Type B pancreatic cell (in vitro differentiated cells): ENCODE measurements at places on chromosomes 6 and 20.

DNA sequence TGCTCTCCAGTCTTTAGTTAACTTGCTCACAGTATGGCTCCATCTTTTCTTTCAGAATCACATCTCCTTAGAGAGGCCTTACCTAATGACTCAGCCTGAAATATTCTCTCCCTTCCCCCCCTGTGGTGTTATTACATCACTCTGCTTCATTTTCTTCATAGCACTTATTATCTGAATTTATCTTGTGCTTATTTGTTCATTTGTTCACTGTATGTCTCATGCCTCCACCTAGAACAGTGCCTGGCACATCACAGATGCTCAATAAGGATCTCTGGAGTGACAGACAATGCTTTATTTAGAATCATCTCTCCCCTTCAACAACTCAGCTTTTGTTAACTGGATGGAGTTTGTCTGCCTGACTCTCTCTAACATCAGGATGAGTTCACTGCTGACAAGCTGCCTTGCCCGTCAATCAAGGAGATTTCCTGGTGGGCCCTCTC is 96.6 kb upstream of the MAN1A1 start:
- no peak for DNase-seq

GRCh38 chr6:1390946-1391799 is 1.8 kb downstream of the FOXF2 start:
- DNase-seq, result no peak

GRCh38 chr6:82363428-82364086 is at the start of gene TPBG:
Gene TPBG, plus strand, starts transcription at chr6:82363817. Its CDS starts 1,145 bp downstream, at chr6:82364962.
- peak; percentile 79 for DNase-seq

- no peak for DNase-seq
Measured at GRCh38 chr6:74103417-74103816, 407.4 kb downstream of the CD109 start.

GRCh38 chr6:144756469-144756868 is 471.3 kb downstream of the UTRN start:
- no peak for DNase-seq

- DNase-seq, result no peak
Measured at GRCh38 chr20:40416274-40416673, 272.8 kb downstream of the MAFB start.

DNA sequence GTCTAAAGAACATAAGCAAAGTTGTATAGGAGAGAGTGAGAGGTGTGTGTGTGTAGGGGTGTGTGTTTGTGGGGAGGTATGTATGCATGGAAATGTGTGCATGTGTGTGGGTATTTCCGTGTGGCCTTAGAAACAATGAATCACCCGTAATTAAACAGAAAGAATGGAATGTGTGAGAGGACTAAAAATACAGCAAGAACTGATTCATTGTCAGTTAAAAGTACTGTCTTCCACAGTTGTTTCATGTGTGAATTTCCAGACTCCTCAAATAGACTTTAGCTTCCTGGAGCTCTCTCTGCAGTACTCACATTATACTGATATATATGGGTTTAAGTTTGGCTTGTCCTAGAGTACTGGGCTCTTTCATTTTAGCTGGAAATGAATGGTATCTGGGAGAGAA is 145.7 kb downstream of the RIMS1 start:
- no peak for DNase-seq

GRCh38 chr6:133809406-133809805 is 79.5 kb upstream of the TCF21 start:
- DNase-seq, result no peak

DNA sequence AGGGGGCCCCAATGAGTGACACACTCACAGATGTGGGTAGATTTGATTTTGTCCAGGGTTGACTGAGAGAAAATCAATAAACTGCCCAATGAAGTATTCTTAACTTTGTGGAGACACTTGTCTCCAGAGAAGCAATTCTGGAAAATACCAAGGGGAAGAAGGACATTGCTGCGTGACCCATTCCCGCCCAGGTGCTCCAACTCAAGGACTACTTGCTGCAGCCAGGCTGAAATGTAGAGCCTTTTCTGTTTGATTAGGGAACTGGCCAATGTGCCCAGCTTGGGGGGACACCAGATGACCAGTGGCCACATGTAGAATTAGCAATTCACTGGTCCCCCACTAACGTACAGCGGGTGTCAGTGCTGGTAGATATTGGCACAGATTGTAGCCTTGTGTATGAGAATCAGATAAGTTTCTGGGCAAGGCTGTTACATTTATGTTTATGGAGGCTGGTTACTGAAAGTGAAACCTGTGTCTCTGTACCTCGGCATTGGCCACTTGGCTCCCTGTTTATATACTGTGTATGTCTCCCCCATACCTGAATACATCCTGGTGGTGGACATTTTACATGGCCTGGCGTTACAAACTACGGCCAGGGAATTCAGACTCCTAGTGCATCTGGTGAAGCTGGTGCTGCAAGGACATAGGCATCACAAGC is 32.3 kb downstream of the HDDC2 start:
- DNase-seq, result no peak
